ENCODE measurements at places on chromosomes 5 and 9. TPM values are rescaled to one million over a fixed set of nuclear protein-coding genes. Genes with fewer than 3 reads are reported as not detected.

The SUSD3 gene
- total RNA-seq, result 6.8 TPM

The TAS2R1 gene
- total RNA-seq, result not detected

The BHMT2 gene
- total RNA-seq, result 20.8 TPM

The DTWD2 gene
- 7.1 TPM for total RNA-seq

The FOXD4L4 gene
- not detected for total RNA-seq

The UBTD2 gene
- total RNA-seq, result 17.7 TPM

The TLX3 gene
- total RNA-seq, result not detected

The ARSB gene
- 16.0 TPM for total RNA-seq

The SPAG8 gene
- 2.0 TPM for total RNA-seq

The GCNT4 gene
- 1.4 TPM for total RNA-seq

The EPB41L4A gene
- total RNA-seq, result 20.7 TPM

The SLC6A19 gene
- total RNA-seq, result not detected

The NUP188 gene
- 27.2 TPM for total RNA-seq

The TAL2 gene
- total RNA-seq, result 1.1 TPM

The CHMP5 gene
- total RNA-seq, result 60.4 TPM

The POMT1 gene
- total RNA-seq, result 23.5 TPM

The TAF1L gene
- not detected for total RNA-seq

The EIF4E1B gene
- total RNA-seq, result not detected

The PCDHGA6 gene
- total RNA-seq, result 5.9 TPM

The HBEGF gene
- 32.1 TPM for total RNA-seq

All from omental fat pad (tissue), 4 donors.